ENCODE measurements at places on chromosomes 1 and 21. TPM values are rescaled to one million over a fixed set of nuclear protein-coding genes. Genes with fewer than 3 reads are reported as not detected.

ANKRD65 gene
- total RNA-seq = 0.86 TPM

TMEM240 gene
- 5.5 TPM for total RNA-seq

COL8A2 gene
- not detected for total RNA-seq

CKS1B gene
- 289 TPM for total RNA-seq

RORC gene
- total RNA-seq = 0.40 TPM

E2F2 gene
- total RNA-seq = 0.89 TPM

S100A7A gene
- total RNA-seq = not detected

CD1B gene
- total RNA-seq = not detected

CNR2 gene
- not detected for total RNA-seq

S100A12 gene
- total RNA-seq = not detected

USP25 gene
- total RNA-seq = 90.8 TPM

AMY2B gene
- total RNA-seq = 14.5 TPM

TRAF3IP3 gene
- not detected for total RNA-seq

GPR61 gene
- total RNA-seq = not detected

ARHGAP30 gene
- total RNA-seq = 0.58 TPM

MANEAL gene
- total RNA-seq = 11.6 TPM

RGS13 gene
- not detected for total RNA-seq
